Fibroblast of skin of left biceps (primary cell): ENCODE measurements at places on chromosomes 13 and 19.
A peak's percentile ranks its signal among the peaks of the same experiment; 100 is the strongest.

DNA sequence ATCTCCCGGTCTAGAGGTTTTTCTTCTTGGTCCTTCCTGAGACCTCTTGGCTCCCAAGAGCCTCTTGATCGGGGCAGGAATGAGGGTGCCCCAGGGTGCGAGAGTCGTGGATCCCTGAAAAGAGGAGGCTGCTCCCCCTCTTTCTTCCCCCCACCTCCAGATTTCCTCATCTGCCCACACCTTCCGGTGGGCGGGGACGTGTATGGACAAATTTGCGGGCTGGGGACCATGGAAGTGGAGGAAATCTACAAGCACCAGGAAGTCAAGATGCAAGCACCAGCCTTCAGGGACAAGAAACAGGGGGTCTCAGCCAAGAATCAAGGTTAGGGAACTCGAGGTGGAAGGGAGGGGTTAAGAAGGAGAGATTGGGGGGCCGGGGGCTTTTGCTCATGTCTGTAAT is at the start of gene MCEMP1:
MCEMP1 (plus strand) TSS at position 237 of the 400 bp plus-strand sequence; CDS start at position 268, 31 bp downstream.
- no peak for DNase-seq

GRCh38 chr13:48485432-48485831 is 47.4 kb downstream of the RCBTB2 start:
- DNase-seq, result no peak

DNA sequence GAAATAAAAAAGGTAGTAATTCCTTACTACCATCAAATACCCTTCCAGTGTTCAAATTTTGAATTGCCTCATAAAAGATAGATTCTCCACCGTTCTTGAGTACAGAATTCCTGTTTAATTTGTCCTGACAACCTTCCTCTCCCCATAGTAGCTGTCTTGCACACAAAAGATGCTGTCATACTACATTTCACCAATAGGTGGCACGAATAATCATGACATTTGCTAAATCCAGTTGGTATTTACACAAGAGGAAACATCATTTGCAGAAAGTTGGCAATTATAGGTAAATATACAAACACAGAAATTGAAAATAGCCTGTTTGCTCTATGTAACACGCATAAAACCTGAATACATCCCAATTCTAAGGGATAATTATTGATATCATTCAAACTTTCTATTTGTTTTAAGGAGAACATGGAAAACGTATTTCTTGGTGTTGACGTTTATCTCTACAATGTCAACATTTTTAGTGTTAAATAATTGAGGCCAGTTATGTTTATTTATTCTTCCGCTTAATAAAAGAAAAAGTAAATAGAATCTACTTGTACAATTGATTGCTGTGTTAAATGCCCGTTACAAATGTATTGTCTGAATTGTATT is 58.3 kb upstream of the CLDN10 start:
- peak; percentile 31 for DNase-seq

DNA sequence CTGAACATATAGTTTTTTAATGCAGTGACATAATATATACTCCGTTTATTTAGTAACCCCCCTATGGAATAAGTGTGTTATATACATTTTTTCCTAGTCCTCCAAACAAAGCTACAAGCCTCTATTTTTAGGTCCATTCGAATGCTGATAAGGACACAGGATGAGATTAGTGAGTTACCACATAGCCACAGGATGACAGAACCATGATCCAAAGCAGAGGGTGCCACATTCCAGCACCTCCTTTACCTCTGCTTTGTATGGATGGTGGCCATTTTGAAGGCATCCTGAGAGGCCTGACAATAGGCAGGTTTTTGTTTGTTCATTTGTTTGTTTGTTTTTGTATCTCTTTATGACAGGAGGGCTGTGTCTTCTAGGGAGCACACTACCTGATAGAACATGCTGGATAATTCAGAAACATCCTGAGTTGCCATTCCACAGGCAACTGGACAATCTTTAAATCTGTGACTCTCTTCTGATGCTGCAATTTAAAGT is 186.3 kb downstream of the MTUS2 start:
- no peak for DNase-seq

GRCh38 chr13:42039457-42039945 is 8.9 kb upstream of the DGKH start:
- no peak for DNase-seq

GRCh38 chr13:112141643-112142400 is 74.9 kb downstream of the SOX1 start:
- DNase-seq, result no peak

GRCh38 chr19:45315304-45315703 is 7.4 kb downstream of the CKM start:
- DNase-seq, result no peak
